ENCODE measurements at places on chromosomes 5 and 9.

GRCh38 chr5:169826618-169827017, 153.7 kb downstream of the INSYN2B start:
- peak; percentile 37 for DNase-seq

- peak; percentile 52 for DNase-seq
Observed at GRCh38 chr5:32283539-32284377, 29.0 kb downstream of the MTMR12 start.

DNA sequence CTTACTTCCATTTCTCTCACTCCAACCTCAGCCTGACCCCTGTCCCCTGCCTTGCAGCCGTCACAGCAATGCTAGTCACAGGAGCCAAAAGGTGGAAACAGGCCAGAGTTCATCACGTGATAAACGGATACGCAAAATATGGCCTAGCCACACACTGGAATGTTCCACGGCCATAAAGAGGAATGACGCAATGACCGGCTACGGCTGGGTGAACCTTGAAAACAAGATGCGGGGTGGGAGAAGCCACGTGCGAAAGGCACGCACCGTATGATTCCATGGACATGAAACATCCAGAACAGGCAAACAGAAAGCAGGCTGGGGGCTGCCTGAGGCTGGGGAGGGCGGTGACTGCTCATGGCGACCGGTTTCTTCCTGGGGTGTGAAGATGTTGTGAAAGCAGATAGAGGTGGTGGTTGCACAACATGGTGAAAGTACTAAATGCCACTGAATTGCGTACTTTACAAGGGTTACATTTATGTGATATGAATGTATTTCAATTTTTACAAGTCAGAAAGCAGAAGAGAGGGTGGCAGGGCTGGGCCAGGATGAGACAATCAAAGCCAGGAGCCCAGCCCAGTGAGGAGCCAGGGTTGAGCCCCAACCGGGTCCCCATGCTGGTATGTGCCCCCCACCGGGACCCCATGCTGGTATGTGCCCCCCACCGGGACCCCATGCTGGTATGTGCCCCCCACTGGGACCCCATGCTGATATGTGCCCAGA, 117.8 kb upstream of the SARDH start:
- DNase-seq = peak; percentile 99

- DNase-seq = peak; percentile 21
Observed at GRCh38 chr5:180069589-180070247, 1.8 kb downstream of the RNF130 start.

DNA sequence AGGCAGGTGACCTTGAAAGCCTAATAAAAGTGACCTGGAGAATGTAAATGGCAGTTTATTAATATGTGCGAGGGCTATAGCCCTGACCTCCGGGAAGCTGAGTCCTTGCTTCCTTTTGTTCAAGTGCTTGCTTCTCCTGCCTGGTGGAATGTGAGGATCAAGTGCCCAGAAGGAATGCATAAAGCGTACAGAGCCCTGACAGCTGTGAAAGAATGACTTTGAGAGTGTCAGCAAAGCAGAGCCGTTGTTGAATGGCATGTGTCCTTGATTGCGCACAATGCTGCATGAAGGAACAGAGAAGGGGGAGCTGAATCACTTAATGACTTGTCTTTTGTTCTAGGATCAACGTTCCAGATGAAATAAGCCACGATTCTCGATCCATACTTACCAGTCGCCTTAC, 133.0 kb downstream of the SLF1 start:
- DNase-seq = no peak

- DNase-seq = peak; percentile 97
Observed at GRCh38 chr5:149915392-149916260, 29.0 kb downstream of the PDE6A start.

DNA sequence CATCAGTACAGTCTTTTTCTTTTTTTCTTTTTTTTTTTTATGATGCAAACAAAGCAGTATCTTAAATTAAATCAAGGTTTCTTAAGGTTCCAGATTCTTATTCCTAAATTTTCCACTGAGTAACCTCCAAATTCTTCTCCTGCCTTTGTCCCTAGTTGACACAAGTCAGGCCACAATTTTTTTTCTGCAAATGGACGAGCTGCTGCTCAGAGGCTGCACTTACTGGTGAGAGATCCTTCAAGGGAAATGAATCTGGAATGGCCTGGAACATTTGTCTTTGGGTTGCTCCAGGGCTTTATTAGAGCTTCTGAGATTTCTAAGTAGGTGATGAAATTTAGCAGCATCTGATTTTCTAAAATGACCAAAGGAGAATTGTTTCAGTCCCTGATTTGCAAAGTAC, 39.3 kb downstream of the PIK3R1 start:
- DNase-seq = no peak

- DNase-seq = no peak
Observed at GRCh38 chr5:176519810-176520720, 17.1 kb downstream of the RNF44 start.

DNA sequence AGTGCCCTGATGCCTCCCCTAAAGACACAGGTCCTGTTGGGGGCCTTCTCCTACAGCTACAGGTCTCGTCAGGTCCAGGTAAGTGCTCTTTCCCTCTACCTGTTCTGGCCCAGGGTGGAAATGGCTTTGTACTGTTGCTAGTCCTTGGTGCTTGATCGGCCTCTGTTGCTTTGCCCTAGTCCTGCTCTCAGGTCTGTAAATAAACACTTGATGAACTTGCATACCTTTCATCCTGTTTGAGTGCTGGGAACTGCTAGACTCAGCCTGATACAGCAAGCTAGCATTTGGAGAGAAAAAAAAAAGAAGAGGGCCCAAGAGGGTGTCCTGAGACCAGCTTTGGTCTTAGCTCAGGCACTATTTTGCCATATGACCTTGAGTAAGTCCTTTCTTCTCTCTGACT, 21.8 kb upstream of the ZNF618 start:
- DNase-seq = no peak

DNA sequence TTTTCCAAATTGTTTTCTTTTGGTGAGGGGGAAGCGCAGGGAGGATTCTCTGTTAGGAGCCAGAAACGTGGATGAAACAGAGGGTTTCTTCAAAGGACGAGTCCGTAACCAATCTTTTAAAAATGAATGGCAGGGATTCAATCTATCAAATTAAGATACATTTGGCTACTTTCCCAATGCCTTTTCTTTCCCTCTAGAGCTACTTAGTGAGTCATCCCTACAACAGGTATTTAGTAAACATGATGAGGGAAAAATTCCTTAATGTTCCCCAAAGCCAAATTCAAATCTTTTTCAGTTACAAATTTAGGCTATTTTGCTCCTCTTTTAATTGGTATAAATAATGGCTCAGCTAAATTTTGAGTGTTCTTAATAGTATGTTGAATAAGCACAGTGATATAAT, 366.4 kb upstream of the RIOK2 start:
- DNase-seq = no peak

- DNase-seq = no peak
Observed at GRCh38 chr5:1067141-1068121, 44.4 kb downstream of the SLC12A7 start.

- DNase-seq = no peak
Observed at GRCh38 chr5:6545036-6545693, 87.7 kb downstream of the NSUN2 start.
